AG10803 (cell line): ENCODE measurements at places on chromosomes 16 and 17.
A peak's percentile ranks its signal among the peaks of the same experiment; 100 is the strongest.

GRCh38 chr16:11836650-11837244 lies 14.6 kb downstream of the RSL1D1 start:
- DNase-seq = peak; percentile 77

DNA sequence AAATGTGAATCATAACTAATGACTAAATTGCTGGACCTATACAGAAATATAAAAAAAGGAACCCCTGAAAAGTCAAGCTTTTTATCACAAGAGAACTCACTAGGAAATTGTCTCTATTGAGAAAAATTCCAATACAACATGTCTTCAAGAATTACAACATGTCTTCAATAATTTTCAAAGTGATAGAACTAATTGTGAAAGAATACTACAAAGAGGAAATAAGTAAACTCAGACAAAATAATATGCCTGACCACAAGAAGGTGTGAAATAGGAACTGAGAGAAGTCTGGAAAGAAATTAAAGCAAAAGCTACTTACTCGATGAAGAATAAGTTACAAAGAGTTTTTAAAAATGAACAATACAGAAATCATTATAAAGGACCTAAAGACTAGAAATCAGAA lies 29.9 kb upstream of the OR1G1 start:
- DNase-seq = no peak

- DNase-seq = no peak
Observed at GRCh38 chr16:30470632-30470995, 1.9 kb upstream of the ITGAL start.

DNA sequence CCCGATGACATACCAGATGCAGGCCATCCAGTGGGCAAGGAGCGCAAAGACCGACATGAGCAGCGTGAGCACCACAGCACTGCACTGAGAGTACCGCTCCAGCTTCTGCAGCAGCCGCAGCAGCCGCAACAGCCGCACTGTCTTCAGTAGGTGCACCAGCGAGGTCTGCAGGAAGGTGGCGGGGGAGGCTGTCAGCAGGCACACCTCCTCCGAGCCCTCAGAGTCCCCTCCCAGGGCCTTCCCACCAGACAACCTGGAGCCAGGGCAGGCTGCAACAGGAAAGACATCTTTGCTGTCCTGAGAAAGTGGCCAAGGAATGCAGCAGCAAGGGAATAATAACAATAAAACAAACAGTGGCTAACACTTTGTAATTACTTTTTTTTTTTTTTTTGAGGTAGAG lies 9.1 kb downstream of the KCNH4 start:
- DNase-seq = no peak
